ENCODE measurements at places on chromosomes 7 and 10. TPM values are rescaled to one million over a fixed set of nuclear protein-coding genes. Genes with fewer than 3 reads are reported as not detected.

The ABCB8 gene
- 41.2 TPM for polyA plus RNA-seq

The EPO gene
- not detected for polyA plus RNA-seq

DNA sequence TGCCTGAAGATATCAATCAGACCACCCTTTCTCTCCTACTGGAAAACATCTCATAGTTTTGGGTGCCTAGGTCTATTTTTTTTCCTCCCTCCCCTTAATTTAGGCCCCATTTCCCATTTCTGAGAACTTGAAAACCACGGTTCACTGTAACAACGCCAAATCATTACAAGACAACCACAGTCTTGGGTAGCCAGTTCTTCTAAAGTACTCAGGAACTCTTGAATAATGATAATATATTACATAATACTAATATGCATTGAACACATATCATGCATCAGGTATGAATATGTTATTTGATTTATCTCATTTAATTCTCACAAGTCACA, 185.1 kb upstream of the ADO start:
- DNase-seq, result no peak
- H3K4me3 ChIP-seq, result no peak overlapping the region
- no peaks in the 10 kb centered on the region for H3K27me3 ChIP-seq
- no peaks in the 10 kb centered on the region for H3K36me3 ChIP-seq

DNA sequence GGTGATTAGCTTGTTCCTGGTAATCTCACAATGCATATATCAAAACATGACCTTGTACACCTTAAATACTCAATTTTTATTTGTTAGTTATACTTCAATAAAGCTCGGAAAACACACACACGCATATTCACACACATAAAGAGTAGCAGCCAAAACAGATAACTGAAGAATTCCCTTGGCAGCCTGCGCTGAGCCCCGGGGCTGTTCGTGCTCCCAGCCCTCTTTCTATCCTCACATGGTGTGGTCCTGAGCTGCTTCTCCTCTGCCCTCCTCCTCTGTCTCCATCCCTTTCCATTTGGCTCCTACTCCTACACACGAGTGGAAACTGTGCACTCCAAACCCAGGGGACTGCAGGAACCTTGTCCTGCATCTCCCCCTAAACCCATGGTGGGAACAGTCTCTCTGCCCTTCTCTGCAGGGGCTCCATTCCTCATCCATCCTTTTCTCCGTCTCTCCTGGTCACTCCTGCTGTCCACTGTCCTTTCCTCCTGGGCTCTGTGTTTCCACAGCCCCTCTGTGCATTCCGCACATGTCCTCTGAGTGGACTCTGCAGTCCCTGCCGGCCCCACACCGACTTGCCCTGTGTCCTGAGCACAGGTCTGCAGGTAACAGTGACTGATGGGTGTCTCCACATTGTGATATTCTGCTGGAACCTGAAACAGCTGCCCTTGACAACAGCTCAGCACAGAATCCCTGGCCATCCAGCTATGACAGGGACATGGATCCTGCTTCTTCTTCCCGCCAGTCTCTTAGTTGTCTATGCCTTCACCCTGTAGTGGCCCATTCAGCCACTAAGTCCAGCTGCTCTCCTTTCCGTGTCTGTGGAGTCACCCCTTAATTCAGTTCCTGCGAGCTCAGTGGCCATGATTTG, 216.8 kb upstream of the ZNF32 start:
- H3K36me3 ChIP-seq, result no peaks in the 10 kb centered on the region
- no peak for DNase-seq
- H3K27me3 ChIP-seq, result no peaks in the 10 kb centered on the region
- peaks cover 37% of the 10 kb centered on the region for H3K4me1 ChIP-seq
- no peak overlapping the region for H3K27ac ChIP-seq
- no peak overlapping the region for H3K4me3 ChIP-seq
